ENCODE measurements at places on chromosomes 4 and X.

DNA sequence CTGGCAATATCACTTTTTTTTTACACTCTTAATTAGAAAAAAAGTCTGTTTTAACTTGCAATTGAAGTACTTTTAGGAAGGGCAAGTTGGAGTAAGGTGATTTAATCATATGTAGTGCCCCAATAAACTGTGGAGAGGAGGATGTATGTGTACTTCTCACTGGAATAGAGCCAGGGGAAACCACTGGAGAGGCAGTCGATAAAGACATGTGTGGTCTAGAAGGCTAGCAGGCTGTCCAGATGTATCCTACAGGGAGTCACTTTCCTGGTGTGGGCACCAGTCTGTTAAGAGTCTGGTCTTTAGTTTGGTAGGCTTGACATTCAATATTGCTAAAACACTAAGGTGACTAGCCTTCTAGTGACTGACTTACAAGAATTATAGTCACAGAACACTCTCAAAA lies 9.6 kb upstream of the SGMS2 start:
- no peak for DNase-seq

DNA sequence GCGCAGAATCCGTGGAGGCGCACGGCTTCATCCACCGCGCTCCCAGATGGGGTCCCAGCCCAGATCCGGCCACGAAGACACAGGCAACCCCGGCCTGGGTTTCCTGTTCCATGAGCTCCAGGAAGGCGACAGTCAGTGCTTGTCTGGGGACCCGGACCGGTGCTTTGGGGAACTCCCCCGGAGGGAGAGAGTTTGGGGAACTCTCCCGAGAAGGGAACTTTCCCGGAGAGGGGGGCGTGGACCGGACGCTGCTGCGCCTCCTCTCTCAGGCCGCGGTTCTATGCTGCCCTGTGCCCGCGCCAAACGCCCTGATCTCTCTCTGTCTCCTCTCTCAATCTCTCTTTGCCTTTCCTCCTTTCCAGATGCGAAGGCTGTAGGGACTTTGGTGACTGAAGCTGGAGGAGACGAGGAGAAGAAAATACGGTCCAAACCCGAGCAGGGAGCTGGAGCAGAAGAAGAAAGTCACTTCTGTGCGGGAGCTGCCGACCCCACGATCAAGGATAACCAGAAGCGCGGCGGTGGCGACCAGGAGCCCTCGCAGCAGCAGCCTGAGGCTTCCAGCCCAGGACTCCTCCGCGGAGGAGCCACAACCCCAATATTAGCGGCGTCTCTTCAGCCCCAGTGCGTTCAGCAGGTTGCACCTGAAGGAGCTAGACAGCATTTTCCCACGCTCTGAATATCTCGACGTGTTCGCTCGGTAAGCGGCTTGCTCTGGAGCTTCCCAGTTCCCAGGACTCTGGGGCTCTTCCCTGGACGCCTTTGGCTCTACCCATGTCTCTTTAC lies 47.6 kb upstream of the NKAP start:
- no peak for DNase-seq

DNA sequence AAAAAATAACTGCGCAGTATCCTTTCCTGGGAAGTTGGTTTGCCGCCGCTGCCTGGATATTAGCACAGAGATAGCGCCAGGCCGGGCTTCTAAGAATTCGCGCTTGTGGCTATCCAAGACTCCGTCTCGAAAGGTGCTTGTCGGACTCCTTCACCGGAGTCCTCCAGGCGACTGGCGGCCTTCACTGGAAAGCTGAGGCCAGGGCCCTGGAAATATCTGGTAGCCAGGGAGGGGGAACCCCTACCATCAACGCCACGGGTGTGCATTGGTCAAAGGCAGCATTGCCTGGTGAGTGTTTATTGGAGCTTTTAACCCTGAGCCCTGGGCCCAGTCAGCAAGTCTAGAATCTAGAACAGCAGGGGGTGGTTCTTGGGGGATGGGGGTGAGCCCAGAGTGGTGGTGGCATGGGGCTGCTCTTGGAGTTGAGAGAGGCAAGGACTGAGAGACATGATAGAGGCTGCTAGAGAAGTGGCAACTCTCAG lies 577 bp upstream of the PIM2 start:
- peak; percentile 51 for DNase-seq

- DNase-seq: no peak
These were observed 738 bp upstream of the HPF1 start for GRCh38 chr4:169758401-169758962.

GRCh38 chrX:51804741-51805140 lies 61.5 kb downstream of the GSPT2 start:
- DNase-seq: peak; percentile 8

DNA sequence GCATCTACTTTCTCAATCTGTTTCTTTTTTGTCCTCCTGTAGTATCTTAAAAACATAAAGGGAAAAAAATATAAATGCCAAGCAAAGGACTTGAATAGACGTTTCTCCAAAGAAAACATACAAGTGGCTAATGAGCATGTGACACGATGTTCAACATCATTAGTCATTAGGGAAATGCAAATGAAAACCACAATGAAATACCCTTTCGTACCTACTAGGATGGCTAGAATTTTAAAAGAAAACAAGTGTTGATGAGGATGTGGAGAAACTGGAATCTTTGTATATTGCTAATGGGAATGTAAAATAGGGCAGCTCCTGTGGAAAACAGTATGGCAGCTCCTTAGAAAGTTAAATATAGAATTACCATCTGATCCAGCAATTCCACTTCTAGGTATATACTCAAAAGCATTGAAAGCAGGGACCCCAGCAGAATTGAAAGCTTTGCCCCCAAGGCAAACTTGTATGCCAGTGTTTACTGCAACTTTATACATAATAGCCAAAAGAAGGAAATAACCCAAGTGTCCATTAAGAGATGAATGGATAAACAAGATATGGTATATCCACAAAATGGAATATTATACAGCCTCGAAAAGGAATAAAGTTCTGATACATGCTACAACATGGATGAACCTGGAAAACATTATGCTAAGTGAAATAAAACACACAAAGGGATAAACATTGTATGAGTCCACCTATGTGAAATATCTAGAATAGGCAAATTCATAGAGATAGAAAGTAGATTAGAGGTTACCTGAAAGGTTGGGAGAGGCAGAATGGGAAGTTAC lies 138.3 kb downstream of the SH3KBP1 start:
- no peak for DNase-seq

GRCh38 chr4:113550510-113550909 lies 211.0 kb downstream of the CAMK2D start:
- no peak for DNase-seq

DNA sequence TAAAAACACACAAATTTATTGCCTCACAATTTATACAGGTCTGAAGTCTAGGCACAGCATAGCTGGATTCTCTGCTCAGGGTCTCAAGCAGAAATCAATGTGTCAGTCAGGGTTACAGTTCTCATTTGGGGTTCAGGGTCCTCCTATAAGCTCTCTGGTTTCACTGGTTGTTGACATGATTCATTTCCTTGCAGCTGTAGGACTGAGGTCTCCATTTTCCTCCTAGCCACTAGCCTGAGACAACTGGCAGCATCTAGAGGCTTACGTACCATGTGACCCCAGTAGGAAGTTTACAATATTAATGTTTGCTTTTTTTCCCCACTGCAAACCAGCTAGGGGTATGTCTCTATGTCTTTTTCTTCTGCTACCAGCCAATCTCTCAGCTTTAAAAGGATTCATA lies 102.5 kb downstream of the CPEB2 start:
- DNase-seq: no peak
